Cerebellar nuclear complex (tissue), 1 donor: ENCODE measurements at places on chromosomes 5 and 9.

DNA sequence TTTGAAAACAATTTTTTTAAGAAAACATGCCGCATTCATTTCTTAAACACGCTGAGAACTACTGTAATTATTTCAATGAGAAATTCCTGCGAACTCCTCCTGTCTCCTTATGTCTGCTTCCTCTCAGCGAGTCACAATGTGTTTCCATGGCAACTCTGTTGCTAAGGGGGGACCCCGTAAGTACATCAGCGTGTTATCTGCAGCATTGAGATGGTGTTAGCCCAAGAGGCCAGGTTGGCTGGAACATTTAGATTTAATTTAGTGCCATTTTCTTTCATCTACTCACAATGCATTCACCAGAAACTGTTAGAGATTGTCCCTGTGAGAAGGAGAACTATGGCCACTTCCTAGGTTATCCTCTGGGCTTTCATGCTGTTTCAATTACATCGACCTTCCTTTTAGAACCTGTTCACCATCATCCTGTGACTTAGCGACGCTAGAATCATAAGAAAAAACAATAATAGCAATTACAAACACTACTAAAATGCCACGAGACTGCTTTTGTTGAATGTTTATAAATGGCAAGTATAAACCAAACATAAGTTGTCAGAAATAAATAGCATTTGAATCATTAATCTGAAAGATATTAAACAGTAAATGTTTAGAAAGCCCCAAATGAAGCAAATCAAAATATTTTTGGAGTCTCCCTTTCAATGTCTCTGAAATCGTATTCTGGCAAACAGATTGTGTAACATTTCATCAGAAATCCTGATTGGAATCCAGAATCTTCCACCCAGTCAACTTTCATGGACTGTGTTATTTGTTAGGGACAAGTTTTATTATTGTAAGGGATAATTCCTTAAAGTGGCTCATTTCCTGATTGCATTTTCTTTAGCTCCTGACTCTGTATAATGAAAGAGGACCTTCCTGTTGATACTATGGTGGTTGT, 39.7 kb upstream of the SHC3 start:
- no peak for DNase-seq

- DNase-seq = no peak
Observed at GRCh38 chr9:21555911-21556310, 73.8 kb upstream of the IFNE start.

GRCh38 chr9:136700959-136701667, 11.3 kb upstream of the DIPK1B start:
- DNase-seq = no peak

DNA sequence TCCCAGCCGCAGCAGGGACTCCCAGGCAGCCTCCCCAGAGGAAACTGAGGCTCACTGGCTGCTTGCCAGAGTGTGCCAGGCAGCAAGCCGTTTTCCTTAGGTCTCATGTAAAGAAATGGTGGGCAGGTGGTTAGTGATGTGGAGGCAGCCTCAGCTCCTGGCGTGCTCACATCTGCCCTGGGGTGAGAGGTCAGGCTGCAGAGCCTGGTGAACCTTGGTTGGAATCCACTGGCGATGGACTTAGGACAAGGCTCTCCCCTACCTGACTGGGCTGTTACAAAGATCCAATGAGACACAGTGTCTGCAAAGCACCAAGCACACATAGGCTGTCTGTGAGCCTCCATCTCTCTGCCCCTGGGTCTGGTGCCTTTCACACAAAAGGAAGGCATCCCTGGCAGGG, 30.9 kb downstream of the LHX6 start:
- DNase-seq = no peak

- no peak for DNase-seq
Observed at GRCh38 chr5:151757233-151758140, 944 bp downstream of the ATOX1 start.

DNA sequence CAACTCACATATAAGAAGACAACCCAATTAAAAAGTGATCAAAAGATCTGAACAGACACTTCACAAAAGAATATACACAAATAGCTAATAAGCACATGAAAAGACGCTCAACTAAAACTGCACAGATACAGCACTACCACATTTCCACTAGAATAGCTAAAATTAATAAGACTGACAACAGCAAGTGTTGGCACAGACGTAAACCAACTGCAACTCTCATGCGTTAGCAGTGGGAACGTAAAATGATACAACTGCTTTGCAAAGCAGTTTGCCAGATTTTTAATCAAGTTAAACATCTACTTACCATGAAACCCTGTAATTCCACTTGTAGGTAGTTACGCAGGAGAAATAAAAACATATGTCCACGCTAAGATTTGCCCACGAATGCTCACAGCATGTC, 9.0 kb downstream of the SEMA4D start:
- DNase-seq = no peak

GRCh38 chr5:103889500-103890209, 327.1 kb upstream of the NUDT12 start:
- no peak for DNase-seq

GRCh38 chr9:86354011-86354817, at the start of gene TUT7:
TSS of gene TUT7 (minus strand) at chr9:86354410. CDS start at chr9:86353199, 1,211 bp downstream.
- no peak for DNase-seq

DNA sequence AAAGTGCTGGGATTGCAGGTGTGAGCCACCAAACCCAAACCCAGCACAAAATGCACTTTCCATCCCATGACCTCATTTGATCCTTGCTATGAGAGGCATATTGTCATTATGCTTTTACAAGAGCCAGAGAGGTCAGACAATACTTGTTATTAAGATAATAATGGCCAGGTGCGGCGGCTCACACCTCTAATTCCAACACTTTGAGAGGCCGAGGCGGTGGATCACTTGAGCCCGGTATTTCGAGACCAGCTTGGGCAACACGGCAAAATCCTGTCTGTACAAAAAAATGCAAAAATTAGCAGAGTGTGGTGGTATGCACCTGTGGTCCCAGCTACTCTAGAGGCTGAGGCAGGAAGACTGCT, 55.9 kb upstream of the IL17B start:
- no peak for DNase-seq

DNA sequence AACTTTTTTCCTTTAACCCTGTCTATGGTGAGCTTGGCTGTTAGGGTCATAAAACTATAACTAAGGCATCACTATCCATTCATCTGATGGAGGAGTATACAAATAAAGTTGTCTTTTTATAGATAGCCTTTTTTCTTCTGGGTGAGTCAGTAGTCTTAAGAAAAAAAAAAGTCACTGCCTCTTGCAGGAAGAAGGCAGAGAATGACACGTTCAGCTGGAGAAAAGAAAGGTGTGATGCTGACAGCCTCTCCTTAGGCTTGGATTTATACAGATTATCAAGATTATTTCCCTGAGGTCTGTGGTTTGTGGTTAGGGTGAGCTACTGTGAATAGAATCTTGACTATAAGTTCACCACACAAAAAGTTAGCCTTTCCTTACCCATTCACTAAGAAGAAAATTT, 23.0 kb downstream of the EPB41L4B start:
- no peak for DNase-seq

DNA sequence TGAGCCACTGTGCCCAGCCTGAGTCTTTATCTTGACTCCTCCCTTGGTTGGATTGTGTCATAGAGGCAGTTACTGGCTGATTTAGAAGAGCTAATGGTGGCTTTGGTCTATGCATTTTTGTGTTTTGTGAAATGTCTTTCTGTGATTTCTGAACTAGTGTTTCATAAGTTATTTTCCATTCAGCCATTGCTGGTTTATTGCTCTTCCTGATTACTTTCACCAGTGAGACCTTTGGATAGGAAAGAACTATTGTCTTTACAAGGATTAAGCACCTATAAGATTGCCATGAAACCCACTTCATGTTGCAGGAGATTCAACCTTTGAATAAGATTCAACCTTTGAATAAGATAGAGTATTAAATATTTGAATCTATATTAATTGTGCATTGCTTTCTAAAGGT, 8.7 kb upstream of the HAPLN1 start:
- DNase-seq = no peak

GRCh38 chr5:72722792-72723452, 93.5 kb upstream of the TNPO1 start:
- no peak for DNase-seq

DNA sequence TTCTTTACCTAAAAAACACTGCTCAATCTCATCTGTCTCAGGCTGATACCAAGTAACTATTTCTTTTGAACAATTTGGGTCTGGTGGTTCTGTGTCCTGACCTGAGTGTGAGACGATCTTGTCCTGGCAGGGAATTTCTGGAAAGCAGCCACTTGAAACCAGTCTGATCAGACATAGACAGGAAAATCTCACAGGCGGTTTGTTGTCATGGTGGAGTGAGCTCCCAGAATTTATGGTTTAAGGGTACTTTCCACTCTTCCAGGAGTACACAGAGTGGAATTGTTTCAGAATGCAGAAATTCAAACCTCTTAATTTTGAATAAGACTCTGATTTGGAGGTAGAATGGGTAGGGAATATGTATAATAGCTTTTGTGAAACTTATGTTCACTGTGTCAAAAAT, 268.2 kb downstream of the ISL1 start:
- DNase-seq = no peak

DNA sequence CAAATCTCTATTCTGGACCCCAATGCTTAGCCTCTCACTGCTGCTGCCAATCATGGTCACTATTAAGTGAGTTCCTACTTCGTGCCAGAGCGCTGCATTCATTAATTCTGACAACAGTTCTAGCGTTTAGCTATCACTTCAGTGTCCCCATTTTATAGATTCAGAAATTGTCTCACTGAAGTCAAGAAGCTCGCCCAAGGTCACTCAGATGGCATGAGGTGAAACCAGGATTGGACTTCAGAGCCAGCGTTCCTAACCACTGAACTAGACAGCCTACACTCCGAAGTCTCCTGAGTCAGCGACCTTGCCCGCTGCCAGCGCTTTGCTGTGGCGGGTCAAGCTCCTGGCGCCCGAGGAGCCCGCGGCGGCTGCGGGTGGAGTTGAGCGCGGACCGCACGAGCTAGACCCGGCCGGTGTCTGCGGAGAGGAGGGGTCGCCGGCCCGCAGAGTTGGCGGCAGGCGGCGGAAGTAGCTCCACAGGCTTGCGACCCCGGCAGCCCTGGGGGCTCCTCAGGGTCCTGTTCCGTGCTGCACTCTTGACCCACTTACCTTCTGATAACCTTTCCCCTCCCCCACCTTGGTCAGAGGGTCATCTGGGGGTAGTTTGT, 2.1 kb upstream of the GABRB2 start:
- no peak for DNase-seq

- DNase-seq = no peak
Observed at GRCh38 chr9:116585896-116586295, 101.2 kb upstream of the TRIM32 start.

- no peak for DNase-seq
Observed at GRCh38 chr5:110040178-110040577, 350.5 kb downstream of the MAN2A1 start.

- DNase-seq = no peak
Observed at GRCh38 chr5:73968729-73969128, 342.7 kb downstream of the ARHGEF28 start.
